Sigmoid colon (tissue), 7 donors: ENCODE measurements at places on chromosomes 3 and 15. TPM values are rescaled to one million over a fixed set of nuclear protein-coding genes. Genes with fewer than 3 reads are reported as not detected.

The ACSBG1 gene
- 3.9 TPM for total RNA-seq

The MASP1 gene
- total RNA-seq = 236 TPM

The PATL2 gene
- 0.55 TPM for total RNA-seq

The CISH gene
- 4.2 TPM for total RNA-seq

GRCh38 chr15:26879706-26880105, 12.8 kb downstream of the GABRA5 start:
- DNase-seq = no peak

- no peak for DNase-seq
These were observed 28.2 kb upstream of the PIAS1 start for GRCh38 chr15:68025835-68026424.

DNA sequence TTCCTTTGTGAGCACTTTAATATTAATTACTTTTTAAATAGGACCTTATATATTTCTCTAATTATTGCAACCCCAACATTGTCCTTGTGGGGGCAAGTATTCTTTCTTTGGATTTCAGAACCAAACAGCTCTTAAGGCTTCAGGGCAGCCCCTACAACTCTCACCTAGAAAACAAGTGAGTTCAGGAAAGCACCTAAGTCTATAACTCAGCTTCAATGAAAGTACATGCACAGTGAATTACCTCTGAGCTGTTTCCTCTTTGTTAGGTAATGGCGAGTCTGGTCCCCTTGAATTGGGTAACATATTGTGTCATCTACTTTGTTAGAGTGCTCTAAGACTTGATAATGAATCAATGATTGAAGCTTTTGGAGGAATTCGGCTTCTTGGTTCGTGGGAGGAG, 545.7 kb downstream of the NLGN1 start:
- DNase-seq = no peak

- DNase-seq = no peak
These were observed 14.6 kb downstream of the PLSCR5 start for GRCh38 chr3:146590521-146590920.
